ENCODE measurements at places on chromosomes 6 and 20. TPM values are rescaled to one million over a fixed set of nuclear protein-coding genes. Genes with fewer than 3 reads are reported as not detected.

Gene SCP2D1
- total RNA-seq, result not detected

Gene PXDC1
- 69.2 TPM for total RNA-seq

GRCh38 chr20:45835825-45836224 is 2.2 kb downstream of the SNX21 start:
- peak; percentile 90 for DNase-seq

DNA sequence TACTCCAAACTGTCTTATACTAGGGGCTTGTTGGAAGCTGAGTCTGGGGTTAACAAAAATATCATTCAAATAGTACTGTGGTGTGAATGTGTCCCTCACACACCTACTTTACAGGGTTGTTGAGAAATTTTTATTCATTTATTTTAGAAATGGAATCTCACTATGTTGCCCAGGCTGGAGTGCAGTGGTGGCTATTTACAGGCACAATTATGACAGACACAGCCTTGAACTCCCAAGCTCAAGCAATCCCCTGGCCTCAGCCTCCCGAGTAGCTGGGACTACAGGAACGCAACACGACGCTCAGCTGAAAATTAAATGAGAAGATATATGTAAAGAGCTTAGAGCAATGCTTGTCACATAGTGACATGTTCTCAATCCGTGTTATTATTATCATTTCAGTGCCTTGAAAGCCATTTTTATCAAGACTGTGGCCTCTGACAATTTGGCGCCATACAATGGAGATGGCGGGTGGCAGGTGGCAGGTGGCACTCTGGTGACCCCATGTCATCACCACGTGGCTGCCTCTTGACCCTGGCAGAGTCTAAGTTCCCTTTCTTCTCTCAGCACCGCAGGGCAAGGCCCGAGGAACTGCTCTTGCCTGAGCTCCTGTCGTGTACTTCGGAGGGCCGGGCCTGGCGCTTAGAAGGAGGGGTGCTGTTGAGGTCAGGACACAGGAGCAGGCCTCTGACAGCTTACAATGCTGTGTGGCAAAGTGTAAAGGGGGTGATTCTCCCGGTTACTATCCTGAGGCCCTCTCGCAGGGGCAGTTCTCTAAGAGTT is 64.5 kb downstream of the STX11 start:
- DNase-seq, result no peak

GRCh38 chr6:33286946-33287914 is 1.8 kb downstream of the WDR46 start:
- DNase-seq, result no peak

- no peak for DNase-seq
These were observed 538.0 kb upstream of the ID4 start for GRCh38 chr6:19299129-19299528.

Measured in suprapubic skin (tissue), 4 donors.